HL-60 (cell line): ENCODE measurements at places on chromosomes 2 and 18.
A peak's percentile ranks its signal among the peaks of the same experiment; 100 is the strongest.

GRCh38 chr2:88187038-88187676 is 17.0 kb downstream of the THNSL2 start:
- peak; percentile 55 for DNase-seq

- DNase-seq, result no peak
Measured at GRCh38 chr2:9493478-9493877, 19.1 kb downstream of the IAH1 start.

GRCh38 chr2:234020332-234020731 is 30.2 kb upstream of the SPP2 start:
- DNase-seq, result no peak

DNA sequence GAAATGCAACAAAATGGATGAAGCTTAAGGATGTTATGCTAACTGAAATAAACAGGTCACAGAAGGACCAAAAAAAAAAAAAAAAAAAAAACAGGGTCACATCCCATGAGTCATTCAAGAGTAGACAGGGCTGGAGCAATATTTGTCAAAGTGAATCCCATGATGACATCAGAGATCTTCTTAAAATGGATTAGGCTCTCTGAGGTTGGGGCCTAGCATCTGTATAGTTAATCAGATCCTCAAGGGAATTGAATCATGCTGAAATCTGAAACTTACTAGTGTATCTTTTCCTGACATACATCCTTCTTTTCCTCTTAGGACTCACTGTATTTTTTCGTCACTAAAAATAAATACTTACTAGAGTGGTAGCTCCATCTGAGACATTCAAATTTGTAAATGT is 380.6 kb upstream of the NXPH2 start:
- DNase-seq, result no peak

- DNase-seq, result no peak
Measured at GRCh38 chr2:63345285-63345633, 243.0 kb downstream of the WDPCP start.

DNA sequence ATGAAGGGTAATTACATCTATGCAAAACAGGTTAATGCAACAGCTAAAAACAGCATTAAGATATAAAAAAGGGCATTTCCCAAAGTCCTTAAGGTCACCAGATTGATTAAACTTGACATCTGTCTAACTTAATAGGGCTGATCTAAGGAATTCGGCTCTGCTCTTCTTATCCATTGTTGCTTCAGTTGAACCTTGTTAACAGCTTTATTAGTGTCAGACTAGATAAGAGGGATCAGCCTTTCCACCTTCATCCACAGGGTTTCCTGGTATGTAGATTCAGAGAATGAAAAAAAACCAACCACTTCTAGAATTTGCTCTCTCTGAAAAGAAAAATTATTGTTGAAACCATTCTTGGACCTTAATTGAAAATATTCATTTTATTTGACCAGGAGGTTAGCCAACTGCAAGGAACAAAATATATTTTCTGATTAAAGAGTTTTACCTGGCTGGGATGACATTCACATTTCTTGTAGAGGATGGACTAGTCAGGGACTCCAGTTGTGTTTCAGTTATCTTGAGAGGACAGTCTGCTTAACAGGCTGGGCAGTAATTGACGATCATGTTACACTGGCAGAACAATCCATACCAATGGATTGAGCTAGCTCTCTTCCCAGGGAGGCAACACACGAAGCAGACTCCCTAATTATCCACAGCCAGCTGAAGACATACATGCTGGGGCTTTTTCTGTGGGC is 357.4 kb upstream of the ACVR2A start:
- DNase-seq, result no peak

GRCh38 chr2:136117391-136117841 is 533 bp downstream of the CXCR4 start:
- no peak for DNase-seq

DNA sequence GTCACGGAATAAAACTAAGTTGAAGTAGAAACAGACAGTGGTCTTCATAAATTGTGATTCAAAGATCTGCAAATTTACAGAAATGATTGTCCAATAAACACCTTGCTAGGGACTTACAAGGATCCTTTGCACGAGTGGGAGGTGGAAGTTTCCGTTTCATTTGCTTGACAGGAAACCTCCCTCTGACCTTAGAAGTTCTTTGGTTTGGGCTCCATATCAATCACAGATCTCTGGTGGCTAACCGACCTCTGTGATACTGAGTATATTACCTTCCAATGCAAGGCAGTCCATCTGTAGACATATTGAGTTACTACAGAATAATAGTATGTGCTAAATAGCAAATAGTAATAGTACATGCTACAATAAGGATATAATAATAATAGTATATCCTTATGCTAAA is 33.7 kb upstream of the RNF152 start:
- no peak for DNase-seq

DNA sequence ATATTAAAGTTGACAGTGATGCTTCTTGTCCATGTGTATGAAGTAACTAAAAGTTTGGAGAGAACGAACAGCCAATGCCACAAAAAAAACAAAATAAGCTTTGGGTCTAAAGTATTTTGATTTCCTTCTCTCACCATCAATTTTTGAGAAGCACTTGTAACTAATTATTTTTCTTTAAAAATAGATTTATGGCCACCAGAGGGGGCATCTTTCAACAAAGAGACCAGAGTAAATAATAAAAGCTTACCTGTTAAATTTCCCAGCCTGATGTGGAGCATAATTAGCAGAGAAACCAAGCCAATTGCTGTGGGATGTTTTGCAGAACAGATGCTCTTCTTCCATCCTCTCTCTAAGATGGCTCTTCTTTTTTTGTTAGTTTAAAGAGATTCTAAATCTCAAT is 29.0 kb downstream of the LINC00305 start:
- DNase-seq, result no peak

- DNase-seq, result peak; percentile 22
Measured at GRCh38 chr2:156065912-156066311, 266.6 kb downstream of the NR4A2 start.

- no peak for DNase-seq
Measured at GRCh38 chr2:109160714-109161440, 31.9 kb downstream of the SH3RF3 start.
